ENCODE measurements at places on chromosomes 7 and 10. TPM values are rescaled to one million over a fixed set of nuclear protein-coding genes. Genes with fewer than 3 reads are reported as not detected.

PPP1R3A gene
- not detected for total RNA-seq

GNAT3 gene
- 0.22 TPM for total RNA-seq

MYPN gene
- under 0.01 TPM for total RNA-seq

GPR146 gene
- total RNA-seq: 0.33 TPM

SNX13 gene
- total RNA-seq: 49.2 TPM

COL1A2 gene
- total RNA-seq: 6,824 TPM
